ENCODE measurements at places on chromosomes 6 and 20.

DNA sequence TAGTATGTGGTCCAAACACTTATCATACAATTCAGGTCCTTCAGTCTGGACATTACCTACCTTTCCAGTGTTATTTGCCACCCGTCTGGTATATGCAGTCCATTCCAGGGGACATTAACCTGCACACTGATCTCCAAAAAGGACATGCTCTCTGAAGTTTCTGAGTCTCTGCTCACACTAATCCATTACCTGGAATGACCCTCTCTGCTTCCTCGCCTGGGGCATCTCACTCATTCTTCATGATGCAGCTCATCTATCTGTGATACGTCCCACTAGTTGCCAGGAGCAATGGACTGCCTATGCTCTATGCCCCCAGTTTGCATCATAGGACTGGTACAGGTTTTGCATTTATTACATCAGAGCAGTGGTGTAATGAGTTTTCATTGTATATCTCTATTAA lies 5.9 kb upstream of the TUBB2B start:
- DNase-seq: no peak

DNA sequence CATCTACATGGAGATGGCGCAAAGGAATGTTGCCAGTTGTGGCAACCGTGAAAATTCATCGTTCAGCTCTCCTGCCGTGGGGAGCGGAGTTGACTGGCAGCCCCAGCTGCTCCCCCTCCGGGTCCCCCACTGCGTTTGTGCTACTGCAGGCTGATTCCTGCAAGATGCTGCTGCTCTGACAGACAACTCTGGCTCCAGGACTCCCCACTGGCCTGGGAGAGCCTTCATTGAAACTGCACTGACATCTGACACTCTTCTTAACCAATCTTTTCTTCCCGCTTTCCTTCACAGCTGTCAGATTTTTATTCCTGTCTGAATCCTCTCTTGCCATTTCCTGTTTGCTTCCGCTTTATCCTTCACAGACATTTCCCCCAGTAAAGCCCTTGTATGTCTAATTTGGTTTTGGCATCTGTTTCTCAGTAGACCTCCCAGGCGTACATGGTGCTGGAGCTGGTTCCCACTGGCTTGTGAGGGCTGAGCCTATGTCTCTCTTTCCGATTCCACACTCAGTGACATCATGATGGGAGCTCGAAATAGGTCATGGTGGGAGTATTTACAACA lies 9.5 kb upstream of the ATRN start:
- no peak for DNase-seq

DNA sequence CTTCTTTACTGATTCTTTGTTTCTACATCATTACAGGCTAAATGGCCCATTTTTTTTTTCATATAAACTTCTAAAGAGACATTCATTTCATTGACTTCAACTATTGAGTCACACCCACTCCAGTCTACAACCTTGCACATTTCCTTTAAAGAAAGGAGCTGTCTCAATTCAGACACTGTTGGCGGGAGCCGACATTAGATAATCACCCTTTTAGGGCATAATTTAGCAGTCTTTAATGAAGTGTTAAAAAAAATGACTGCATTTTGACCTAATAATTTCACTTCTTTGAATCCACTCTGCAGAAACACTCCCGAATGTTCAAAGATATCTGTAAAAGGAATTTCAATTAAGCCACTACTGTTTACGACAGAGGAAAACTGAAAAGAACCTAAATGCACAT lies 1.5 kb downstream of the EPM2A start:
- DNase-seq: no peak

DNA sequence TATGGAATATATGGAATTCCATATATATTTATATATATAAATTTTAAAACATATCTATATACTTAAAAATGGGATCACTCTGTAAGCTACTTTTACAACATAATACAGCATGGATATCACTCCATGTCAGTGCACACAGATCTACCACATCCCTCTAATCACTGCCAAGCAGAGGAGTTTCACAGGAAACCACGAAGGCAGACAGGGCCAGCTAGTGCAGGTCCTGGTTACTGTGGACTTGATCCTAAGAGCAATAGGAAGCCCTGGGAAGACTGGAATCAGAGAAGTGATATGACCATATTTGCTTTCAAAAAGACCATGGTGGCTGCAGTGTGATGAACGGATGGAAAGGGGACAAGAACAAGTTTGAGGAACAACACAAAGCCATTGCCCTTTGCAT lies 40.0 kb upstream of the NRN1 start:
- DNase-seq: no peak

DNA sequence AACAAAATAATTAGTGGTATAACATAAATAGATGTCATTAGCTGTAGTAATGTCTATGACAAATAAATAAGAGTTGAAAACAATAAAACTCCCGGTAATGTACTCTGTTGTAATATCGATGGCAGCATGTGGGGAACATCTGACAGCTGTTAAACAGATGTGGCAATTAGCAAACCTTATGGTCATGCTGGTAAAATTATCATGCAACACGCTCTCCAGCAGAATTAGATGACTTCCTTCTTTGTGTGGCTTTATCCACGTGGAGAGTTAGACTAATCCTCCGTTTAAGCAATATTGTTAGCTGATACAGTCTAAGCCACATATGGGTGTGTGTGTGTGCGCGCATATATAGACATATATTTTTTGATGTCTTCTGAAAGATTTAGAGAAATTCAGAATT lies 77.7 kb upstream of the ZFP64 start:
- DNase-seq: peak; percentile 51

- DNase-seq: no peak
Observed at GRCh38 chr20:47281376-47281775, 75.1 kb downstream of the ZMYND8 start.

- DNase-seq: no peak
Observed at GRCh38 chr20:6925744-6926278, 158.3 kb downstream of the BMP2 start.

DNA sequence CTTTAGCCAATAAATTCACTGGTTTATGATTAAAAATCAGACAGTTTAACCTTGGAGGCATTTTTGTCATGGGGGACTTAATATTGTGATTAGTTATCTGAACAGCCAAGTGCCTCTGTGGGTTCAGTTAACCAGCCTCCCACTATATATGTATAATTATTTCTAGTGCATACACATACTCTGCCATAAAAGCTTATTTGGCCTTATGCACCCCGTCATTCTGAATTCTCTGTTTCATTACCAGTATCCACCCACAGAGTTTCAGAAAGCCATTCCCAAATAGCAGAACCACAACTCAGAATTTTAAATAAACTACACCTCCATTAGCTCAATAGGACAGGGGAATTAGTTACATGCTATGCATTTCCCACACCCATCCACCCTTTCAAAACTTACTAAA lies 279.7 kb downstream of the ZFAND3 start:
- no peak for DNase-seq

DNA sequence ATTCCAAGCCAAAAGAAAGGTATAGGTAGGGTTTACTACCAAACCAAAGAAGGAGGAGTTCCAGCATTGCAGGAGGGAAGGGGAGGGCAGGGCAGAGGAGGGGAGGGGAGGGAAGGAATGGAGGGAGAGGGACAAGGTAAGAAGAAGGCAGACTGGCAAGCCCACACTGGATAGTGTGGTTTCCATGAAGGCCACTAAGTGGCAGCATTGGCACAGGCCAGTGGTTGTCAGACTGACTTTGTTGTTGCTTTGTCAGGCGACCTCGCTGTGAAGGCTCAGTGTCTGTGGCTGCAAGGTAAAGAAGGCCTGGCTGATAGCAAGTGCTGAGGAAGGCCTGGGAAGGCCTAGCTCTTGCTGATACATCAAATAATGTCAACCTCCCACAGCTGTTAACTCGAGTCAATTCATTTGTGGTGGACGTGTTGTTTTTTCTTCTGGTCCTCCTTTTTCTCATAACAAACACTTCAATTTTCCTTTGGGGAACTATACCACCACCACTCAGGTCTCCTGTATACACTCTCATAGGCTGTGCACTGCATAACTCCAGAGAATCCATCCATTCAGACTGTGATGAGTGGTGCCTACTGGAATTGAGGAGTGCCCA lies 7.7 kb upstream of the ZNF334 start:
- peak; percentile 59 for DNase-seq

- DNase-seq: no peak
Observed at GRCh38 chr20:42261766-42262270, 643.6 kb upstream of the CHD6 start.

GRCh38 chr20:35311822-35312221 lies 19.6 kb upstream of the FAM83C start:
- DNase-seq: no peak

- no peak for DNase-seq
Observed at GRCh38 chr6:156822747-156823206, 45.6 kb downstream of the ARID1B start.

DNA sequence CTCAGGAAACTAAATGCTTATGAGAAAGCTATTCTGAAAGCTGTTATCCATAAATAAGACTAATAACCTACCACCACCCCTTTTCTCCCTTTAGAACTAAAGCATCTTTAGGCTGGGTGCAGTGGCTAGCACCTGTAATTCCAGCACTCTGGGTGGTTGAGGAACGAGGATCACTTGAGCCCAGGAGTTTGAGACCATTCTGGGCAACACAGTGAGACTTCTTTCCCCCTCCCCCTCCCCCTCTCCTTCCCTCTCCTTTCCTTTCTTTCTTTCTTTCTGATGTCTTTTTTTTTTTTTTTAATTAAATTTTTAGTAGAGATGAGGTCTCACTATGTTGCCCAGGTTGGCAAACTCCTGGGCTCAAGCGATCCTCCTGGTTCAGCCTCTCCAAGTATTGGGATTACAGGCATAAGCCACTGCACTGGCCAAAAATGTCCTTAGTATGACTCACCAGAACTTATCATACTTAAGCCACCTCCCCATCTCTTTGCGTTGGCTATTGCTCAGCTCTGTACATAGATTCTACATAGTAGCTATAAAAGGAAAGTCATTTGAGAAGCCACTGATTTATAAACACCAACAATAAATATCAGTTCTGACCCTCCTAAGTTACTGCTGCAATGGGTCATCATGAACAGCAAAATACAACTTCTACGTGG lies 54.8 kb upstream of the SPDEF start:
- no peak for DNase-seq

DNA sequence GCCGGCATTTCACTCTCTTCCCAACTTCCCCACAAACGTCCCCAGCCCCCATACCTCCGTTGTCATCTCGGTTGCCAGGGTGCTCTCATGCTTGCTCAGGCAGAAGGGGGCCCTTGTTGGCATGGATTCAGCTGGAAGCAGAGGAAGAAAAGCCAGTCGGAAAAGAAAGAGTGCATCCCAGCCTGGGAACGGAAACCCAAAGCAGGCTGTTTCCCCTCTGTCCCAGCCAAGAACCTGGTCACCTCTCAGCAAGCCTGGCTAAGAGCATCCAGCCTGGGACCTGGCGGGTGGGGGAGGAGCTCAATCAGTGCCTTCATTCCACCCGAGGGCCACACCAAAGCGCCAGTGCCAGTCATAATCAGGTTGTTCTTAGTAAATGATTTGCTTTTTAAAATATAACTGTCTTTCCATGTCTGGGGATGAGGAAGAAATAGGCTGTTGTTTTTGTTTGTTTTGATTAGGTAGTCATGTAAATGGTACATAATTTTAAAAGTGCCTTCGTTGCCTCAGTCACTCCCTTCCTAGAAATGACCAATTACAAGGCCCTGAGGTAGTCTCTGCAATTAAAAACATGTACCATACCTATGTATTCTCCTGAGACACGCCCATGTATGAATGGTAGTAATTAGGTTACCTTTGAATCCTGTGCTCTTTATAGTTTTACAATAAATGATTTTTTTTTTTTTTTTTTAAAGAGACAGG lies 21.1 kb downstream of the CHMP4B start:
- no peak for DNase-seq
